Stimulated activated CD4-positive, alpha-beta T cell treated with anti-CD3 and anti-CD28 coated beads, Interleukin-1b, Interleukin-23, amount 100 ng/mL, for 1 hour (primary cell): ENCODE measurements at places on chromosomes 4 and X.

GRCh38 chr4:78369679-78370078 is 181.9 kb upstream of the ANXA3 start:
- DNase-seq = no peak

DNA sequence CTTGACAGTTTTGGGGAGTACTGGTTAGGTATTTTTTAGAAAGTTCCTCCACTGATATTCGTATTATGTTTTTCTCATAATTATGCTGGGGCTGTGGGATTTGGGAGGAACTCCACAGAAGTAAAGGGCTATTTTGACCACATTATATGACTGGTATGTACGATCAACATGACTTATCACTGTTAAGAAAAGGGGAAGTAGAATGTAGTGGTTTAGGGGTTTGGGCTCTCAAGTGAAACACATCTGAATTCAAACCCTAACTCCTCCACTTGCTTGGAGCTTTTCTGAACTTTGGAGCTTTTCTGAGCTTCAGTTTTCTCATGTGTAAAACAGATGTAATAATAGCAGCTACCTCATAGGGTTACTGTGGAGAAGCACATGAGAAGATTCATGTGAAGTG is 96.4 kb upstream of the C1GALT1C1 start:
- no peak for DNase-seq

- no peak for DNase-seq
Measured at GRCh38 chr4:70651864-70652506, 14.3 kb downstream of the JCHAIN start.

GRCh38 chr4:155982736-155983385 is 29.2 kb upstream of the CTSO start:
- DNase-seq = no peak

DNA sequence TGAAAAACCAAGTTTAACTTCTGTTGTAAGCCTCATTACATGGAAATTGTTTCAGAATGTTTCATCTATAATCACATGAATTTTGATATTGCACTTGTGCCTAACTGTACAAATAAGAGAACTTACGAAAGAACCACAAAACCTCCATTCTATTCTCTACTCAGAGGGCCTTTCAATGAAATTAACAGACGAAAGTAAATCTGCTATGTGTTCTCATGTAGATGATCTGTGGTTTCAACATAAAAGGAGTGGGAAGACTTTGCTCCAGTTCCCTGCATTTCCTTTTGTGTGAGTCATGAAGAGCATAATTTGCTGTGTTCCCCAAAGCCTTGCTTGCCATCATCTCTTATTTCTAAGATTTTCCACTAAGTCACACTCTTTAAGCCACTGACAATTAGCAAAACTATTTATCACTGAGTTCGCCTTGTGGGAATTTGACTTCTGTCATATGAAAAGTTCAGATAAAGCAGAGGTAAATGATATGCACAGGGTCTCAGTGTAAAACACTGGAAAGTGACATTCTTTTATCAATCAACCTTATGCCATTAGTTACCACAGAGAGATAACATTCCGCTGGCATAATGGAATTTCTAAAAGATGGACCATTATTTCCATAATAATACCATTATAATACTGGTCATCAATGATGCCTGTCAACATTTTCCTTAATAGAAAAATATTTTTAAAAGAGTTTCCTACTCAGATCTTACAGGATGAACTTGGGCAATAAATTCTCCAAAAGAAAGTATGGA is 329.8 kb downstream of the NR3C2 start:
- no peak for DNase-seq

- no peak for DNase-seq
Measured at GRCh38 chrX:108230574-108230973, 139.0 kb downstream of the ATG4A start.

- DNase-seq = no peak
Measured at GRCh38 chr4:151025759-151026158, 10.7 kb upstream of the LRBA start.

DNA sequence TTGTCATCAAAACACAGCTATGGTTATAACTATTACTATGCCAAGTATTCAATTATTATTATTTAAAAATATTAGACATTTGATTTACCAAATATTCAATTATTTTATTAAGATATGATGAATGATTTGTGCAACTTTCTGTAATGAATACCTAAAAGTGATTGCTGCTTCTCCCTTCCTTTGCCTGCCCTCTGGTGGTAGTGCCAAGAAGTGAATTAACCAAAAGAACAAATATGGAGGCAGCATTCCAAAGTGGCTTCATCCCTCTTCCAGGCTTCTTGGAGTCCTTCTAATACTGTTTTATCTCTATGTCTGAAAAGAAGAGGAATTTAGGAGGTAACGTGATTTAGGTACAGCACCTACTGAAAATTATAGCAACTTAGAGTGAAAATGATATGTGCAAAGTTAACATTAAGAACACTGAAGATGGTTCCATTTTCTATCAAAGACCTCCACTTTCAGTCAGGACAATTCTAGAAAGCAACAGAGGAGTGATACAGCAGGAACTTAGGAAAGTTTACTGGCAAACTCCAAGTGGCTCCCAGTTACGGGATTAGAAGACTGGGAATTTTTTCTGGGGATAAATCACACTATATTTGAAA is 43.0 kb downstream of the ENPEP start:
- DNase-seq = no peak

GRCh38 chrX:96182366-96182765 is 502.3 kb upstream of the DIAPH2 start:
- no peak for DNase-seq

DNA sequence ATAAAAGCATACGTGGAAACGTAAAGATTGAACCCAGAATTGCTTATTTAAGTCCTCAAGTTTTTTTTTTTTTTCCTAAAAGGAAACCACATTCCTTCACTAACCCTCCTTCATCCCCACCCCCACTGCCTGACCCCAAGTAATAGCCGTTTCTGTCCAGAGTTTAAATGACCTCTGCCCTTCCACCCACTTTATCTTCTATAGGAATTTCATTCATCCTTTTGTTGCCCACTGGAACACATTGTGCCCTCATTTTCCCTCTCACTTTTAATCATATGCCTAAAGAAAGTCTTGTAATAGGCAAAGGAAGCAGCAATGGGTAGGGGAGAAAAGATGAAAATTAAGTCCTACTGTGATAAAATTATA is 62.7 kb downstream of the SH3RF1 start:
- DNase-seq = no peak

GRCh38 chr4:6464842-6465588 is 7.4 kb downstream of the PPP2R2C start:
- DNase-seq = no peak

DNA sequence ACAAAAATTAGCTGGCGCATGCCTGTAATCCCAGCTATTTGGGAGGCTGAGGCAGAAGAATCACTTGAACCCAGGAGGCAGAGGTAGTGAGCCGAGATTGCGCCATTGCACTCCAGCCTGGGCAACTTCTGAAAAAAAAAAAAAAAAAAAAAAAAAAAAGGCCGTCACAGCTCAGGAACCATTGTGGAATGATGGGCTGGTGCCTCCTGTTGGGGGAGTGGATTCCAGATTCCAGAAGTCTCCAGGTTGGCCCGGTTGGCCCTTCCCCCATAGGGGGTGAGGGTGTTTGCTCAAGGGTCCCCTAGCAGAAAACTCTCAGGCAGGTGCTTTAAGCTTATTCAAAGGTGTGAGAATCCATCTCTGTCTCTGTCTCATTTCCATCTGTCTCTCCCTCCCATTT is 11.5 kb downstream of the SH3TC1 start:
- DNase-seq = no peak

GRCh38 chrX:150050387-150050786 is 112.1 kb upstream of the EOLA2 start:
- DNase-seq = no peak

DNA sequence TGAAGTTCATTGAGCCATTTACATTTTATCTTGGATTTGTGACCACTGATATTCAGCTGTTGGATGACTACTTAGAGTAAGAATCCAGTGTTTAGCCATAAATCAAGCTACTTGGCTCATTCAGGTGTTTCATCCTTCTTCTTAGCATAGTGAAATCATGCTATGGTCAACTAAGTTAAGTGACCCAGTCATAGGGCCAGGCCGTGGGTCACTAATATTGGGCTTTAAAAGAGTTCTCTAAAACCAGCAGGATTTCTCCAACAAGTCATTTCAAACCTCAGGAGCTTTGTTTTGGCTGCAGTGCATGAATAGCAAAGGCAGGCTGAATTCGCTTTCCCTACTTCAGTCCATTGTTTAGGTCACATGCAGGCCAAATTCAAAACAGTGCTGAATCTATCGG is 181.0 kb downstream of the MAML3 start:
- no peak for DNase-seq

GRCh38 chr4:169268951-169269760 is 1.6 kb downstream of the SH3RF1 start:
- DNase-seq = no peak

DNA sequence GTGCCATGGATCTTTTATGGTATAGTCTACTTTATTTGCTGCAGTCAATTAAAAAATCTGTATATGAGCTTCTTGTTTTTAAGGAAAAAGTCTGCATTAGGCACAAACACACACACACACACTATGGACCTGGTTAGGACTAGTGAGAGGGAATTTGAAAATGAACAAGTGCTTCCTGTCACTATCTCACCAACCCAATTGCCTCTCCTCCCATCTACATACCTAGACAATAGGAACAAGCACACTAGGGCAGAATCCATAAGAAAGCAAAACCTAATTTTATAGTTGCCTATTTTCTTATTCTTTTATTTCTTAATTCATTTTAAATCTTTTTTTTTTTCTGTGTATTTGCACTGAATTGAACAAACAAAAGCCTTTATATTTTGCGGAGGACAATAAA is 22.7 kb downstream of the PALLD start:
- DNase-seq = no peak

GRCh38 chrX:41596596-41596995 is 92.2 kb upstream of the GPR34 start:
- no peak for DNase-seq

GRCh38 chr4:159455675-159456237 is 352.9 kb downstream of the RAPGEF2 start:
- no peak for DNase-seq

GRCh38 chr4:56684320-56685050 is 3.4 kb upstream of the HOPX start:
- no peak for DNase-seq

DNA sequence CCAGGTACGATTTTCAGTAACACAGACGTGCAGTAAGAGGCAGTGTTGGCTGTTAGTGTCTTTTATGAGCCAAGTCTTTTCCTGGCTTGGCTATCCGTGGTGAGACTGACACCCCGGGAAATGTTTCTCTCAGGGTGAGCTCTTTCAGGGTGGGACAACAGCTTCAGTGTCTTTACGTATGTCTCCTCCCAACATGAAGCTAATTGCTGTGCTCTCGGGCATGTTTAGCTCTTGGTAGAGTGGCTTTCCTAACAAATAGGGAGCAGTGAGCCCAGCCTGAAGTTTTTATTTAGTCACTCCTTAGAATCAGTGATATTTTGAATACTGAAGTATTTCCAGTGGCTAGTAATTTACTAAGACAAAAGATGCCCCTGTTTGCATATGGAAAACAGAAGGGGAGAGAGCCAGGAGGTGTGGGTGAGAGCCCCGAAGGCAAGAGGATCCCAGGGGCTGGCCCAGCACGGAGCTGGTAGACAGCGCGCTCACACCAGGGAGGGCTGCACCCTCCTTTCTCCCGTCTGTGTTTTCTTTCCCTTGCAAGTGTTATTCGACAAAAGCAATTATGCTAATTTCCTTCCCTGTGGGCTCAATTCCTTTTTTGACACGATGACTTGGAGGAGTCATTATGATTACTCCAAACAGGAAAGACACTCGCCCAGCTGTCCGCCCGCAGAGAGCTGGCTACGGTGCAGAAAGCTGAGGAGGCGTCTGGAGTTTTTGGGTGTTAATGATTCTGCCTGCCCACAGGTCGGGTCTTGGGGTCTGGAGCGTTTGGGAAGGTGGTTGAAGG is 47.7 kb downstream of the PDGFRA start:
- no peak for DNase-seq

- DNase-seq = no peak
Measured at GRCh38 chr4:164876700-164877324, at the start of gene APELA. APELA (plus strand) TSS chr4:164877178; CDS start chr4:164877332, 154 bp downstream.

GRCh38 chr4:25901030-25901430 is 13.0 kb upstream of the SMIM20 start:
- DNase-seq = no peak

- DNase-seq = no peak
Measured at GRCh38 chr4:187840814-187841213, 154.8 kb upstream of the ZFP42 start.

- DNase-seq = no peak
Measured at GRCh38 chr4:67770422-67770821, 16.2 kb upstream of the GNRHR start.

- DNase-seq = no peak
Measured at GRCh38 chr4:176271749-176272148, 2.7 kb upstream of the ASB5 start.

DNA sequence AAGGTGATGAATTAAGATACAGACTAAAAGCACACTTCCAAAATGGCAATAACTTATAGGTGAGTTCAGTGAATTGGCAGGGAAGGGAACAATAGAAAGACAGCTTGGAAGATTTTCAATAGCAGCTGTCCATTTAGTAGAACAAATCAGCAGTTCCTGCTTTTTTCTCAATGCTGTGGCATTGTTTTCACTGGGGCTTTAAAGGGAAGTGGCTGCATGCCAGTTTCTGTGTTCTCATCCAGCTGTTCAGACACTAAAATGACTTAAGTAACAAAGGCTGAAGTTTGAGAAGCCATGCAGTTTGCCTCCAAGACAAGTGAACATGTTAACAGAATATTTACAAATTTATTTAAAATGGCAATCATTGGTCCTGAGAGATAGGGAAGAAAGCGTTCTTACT is 291.9 kb downstream of the FAM47A start:
- no peak for DNase-seq

- DNase-seq = no peak
Measured at GRCh38 chr4:86250619-86251018, 109.2 kb downstream of the MAPK10 start.

- no peak for DNase-seq
Measured at GRCh38 chr4:139126898-139127297, 50.1 kb downstream of the ELF2 start.

DNA sequence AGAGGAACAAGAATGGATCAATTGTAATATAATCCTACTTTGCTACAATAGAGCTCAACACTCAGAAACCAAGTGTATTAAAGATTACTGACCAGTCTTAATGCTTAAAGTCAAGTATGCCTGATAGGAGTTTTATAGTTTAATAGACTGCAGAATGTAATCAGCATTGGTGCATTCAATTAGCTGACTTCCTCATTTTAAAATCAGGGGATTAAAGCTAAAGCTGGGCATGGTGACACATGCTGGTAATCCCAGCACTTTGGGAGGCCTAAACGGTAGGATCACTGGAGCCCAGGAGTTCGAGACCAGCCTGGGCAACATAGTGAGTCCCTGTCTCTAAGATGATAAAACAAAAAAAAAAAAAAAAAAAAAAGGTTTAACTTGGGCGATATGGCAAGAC is 10.8 kb downstream of the HNRNPDL start:
- no peak for DNase-seq

- no peak for DNase-seq
Measured at GRCh38 chr4:52098618-52099017, 47.5 kb downstream of the SPATA18 start.
